ENCODE measurements at places on chromosomes 5 and 9. TPM values are rescaled to one million over a fixed set of nuclear protein-coding genes. Genes with fewer than 3 reads are reported as not detected.

Gene SNCAIP
- total RNA-seq, result 4.0 TPM

Gene NUTM2G
- total RNA-seq, result not detected

Gene MEIKIN
- total RNA-seq, result not detected

Gene TMEM250
- total RNA-seq, result 30.7 TPM

Gene TRIM23
- 14.7 TPM for total RNA-seq

Gene NNT
- total RNA-seq, result 67.7 TPM

Gene PKD2L2
- total RNA-seq, result not detected

GRCh38 chr9:36665921-36666431 lies 93.3 kb downstream of the MELK start:
- no peaks in the 10 kb centered on the region for H3K4me1 ChIP-seq
- H3K27me3 ChIP-seq, result no peaks in the 10 kb centered on the region
- H3K36me3 ChIP-seq, result no peaks in the 10 kb centered on the region
- no peak overlapping the region for H3K27ac ChIP-seq
- DNase-seq, result no peak

DNA sequence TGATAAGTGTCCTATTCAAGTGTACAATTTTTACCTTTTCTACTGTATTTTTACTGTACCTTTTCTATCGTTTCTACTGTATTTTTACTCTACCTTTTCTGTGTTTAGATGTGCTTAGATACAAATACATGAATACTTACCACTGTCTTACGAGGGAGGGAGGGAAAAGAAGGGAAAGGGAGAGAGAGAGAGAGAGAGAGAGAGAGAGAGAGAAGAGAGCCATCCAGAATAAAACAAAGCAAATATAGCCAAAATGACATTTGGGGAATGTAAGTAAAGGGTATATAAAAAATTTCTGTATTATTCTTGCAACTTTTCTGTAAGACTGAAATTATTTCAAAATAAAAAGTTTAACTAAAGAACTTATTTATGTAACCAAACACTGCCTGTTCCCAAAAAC lies 121.2 kb downstream of the HOMER1 start:
- no peak overlapping the region for H3K4me3 ChIP-seq
- no peak for DNase-seq
- H3K27me3 ChIP-seq, result no peaks in the 10 kb centered on the region
- no peaks in the 10 kb centered on the region for H3K4me1 ChIP-seq
- H3K36me3 ChIP-seq, result no peaks in the 10 kb centered on the region

- DNase-seq, result no peak
- H3K27ac ChIP-seq, result no peak overlapping the region
- H3K4me1 ChIP-seq, result peaks cover 8% of the 10 kb centered on the region
- H3K36me3 ChIP-seq, result no peaks in the 10 kb centered on the region
Measured at GRCh38 chr5:118793652-118794051, 194.7 kb downstream of the DTWD2 start.

GRCh38 chr9:120197605-120198004 lies 382.4 kb downstream of the CDK5RAP2 start:
- H3K4me3 ChIP-seq, result no peak overlapping the region
- no peaks in the 10 kb centered on the region for H3K27me3 ChIP-seq
- H3K27ac ChIP-seq, result no peak overlapping the region
- H3K36me3 ChIP-seq, result no peaks in the 10 kb centered on the region
- DNase-seq, result no peak
- no peaks in the 10 kb centered on the region for H3K4me1 ChIP-seq

- no peaks in the 10 kb centered on the region for H3K4me1 ChIP-seq
- no peaks in the 10 kb centered on the region for H3K36me3 ChIP-seq
- peak overlapping the region; percentile 45 for H3K4me3 ChIP-seq
- peak overlapping the region; percentile 78 for H3K27ac ChIP-seq
- peaks cover 14% of the 10 kb centered on the region for H3K27me3 ChIP-seq
Measured at GRCh38 chr9:83061990-83062650, 822 bp downstream of the RASEF start.

DNA sequence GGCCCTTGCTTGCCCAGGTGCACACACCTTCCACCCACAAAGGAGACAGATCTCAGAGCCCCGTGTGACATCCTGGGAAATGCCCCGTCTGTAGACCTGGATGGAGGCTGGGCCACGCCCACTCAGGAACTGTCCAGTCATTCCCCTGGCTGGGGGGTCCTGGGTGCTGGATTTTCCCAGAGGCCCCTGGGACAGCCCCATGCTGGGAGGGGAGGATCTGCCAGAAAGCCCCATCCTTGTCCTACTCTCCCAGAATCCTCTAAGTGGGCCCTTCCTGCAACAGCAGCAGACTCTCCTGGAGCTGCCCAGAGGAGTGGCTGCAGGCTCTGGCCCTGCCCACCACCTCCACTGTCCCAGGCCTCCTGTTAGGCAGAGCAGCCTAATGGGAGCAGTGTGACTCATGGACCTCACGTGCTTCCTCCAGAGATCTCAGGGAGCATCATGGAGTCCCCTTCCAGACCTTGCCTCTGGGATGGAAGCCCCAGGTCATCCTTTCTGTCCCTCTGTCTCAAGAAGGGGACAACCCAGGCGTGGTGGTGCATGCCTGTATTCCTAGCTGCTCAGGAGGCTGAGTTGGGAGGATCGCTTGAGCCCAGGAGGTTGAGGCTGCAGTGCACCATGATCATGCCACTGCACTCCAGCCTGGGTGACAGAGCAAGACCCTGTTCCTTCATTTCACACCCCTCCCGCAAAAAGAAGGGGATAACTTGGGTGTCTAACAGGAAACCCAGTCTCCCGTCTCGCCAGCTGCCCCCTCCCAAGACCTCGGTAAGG lies 51.7 kb downstream of the JADE2 start:
- H3K27ac ChIP-seq, result no peak overlapping the region
- H3K4me1 ChIP-seq, result peaks cover 22% of the 10 kb centered on the region
- no peak overlapping the region for H3K4me3 ChIP-seq
- no peak for DNase-seq

- no peaks in the 10 kb centered on the region for H3K27me3 ChIP-seq
- no peak overlapping the region for H3K4me3 ChIP-seq
- H3K27ac ChIP-seq, result no peak overlapping the region
Measured at GRCh38 chr5:177555228-177555627, 865 bp upstream of the FAM193B start.

DNA sequence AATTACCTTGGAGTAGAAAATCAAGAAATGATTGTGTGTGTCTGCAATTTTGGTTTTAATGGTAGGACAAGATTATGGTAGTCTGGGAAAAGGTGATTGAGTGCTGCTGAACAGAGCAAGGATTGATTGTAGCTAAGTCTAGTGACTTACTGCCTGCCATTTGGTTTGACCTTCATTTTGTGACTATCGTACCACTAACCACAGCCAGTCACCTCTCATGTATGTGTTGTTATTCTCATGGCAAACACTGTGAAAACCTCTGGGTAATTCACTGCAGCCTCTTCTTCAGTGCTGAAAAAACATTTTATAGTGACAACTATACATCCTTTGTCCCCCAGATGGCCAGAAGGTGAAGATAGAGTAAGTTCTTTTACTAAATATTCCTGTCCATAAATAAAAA lies 37.5 kb downstream of the CTNNA1 start:
- peaks cover 23% of the 10 kb centered on the region for H3K4me1 ChIP-seq
- H3K4me3 ChIP-seq, result no peak overlapping the region
- no peak overlapping the region for H3K27ac ChIP-seq
- H3K36me3 ChIP-seq, result peaks cover 11% of the 10 kb centered on the region
- no peak for DNase-seq
- no peaks in the 10 kb centered on the region for H3K27me3 ChIP-seq

DNA sequence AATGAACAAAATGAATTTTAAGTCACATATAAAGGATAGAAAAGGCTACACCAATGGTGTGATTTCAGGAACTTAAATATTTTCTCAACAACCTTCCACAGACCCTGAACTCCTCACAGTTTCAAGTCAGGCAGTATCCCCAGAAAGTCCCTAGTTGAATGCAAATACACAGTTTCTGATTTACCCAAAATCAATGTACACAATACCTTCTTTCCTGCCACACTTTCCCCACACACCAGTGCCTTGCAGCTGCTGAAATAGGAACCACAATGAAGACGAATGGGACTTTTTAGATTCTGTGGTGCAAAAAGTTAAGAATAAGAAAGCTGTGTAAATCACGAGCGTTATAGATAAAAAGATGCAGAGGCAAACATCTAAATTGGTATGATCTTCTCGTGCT lies 552.4 kb upstream of the MEF2C start:
- H3K27me3 ChIP-seq, result no peaks in the 10 kb centered on the region
- no peak for DNase-seq
- H3K27ac ChIP-seq, result no peak overlapping the region
- no peaks in the 10 kb centered on the region for H3K4me1 ChIP-seq
- H3K4me3 ChIP-seq, result no peak overlapping the region

GRCh38 chr5:25763781-25764180 lies 1119.0 kb upstream of the CDH10 start:
- DNase-seq, result no peak
- H3K27ac ChIP-seq, result no peak overlapping the region
- no peaks in the 10 kb centered on the region for H3K27me3 ChIP-seq
- H3K4me1 ChIP-seq, result no peaks in the 10 kb centered on the region
- no peaks in the 10 kb centered on the region for H3K36me3 ChIP-seq
- no peak overlapping the region for H3K4me3 ChIP-seq

DNA sequence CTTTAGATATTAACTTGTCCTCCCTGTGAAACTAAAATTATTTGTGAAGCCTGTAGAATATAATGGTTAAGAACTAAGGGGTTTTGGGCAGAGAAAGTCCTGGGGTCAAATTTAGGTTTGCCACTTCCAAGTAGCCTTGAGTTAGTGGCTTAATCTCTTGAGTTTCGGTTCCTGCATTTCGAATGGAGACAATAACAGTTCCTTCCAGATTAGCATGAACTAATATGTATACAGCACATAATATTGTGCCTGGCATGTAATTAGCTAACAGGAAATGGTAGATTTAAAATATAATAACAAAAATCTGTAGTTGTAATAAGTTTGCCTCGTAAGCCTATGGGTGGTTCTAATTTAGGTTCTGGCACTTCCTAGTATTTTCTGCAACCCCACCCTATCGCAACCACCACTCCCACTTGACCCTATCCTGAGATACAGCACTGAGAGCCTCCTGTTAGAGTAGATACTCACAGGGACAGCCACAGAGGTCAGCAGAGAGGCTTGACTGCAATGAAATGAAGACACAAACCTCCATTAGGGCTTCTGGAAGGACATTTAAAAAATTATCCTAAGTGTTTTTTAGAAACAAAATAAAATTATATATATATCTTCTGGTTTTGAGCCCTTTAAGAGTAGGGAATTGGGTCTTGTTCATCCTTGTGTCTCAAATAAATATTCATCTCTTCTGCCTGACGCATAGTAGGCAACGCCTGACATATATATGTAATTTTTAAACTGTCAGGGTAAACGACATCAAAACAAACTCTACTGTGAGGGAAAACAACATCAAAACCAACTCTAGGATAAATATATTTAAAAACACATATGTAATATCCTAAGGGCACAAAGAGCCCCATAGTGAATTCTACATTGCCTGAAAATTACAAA lies 8.5 kb downstream of the SPINK9 start:
- DNase-seq, result no peak
- no peaks in the 10 kb centered on the region for H3K27me3 ChIP-seq
- H3K4me3 ChIP-seq, result no peak overlapping the region
- no peak overlapping the region for H3K27ac ChIP-seq

GRCh38 chr5:91176288-91177016 lies 206.7 kb downstream of the ARRDC3 start:
- no peak overlapping the region for H3K27ac ChIP-seq
- no peaks in the 10 kb centered on the region for H3K4me1 ChIP-seq
- no peaks in the 10 kb centered on the region for H3K36me3 ChIP-seq
